ENCODE measurements at places on chromosomes 12 and 14. TPM values are rescaled to one million over a fixed set of nuclear protein-coding genes. Genes with fewer than 3 reads are reported as not detected.

ISM2 gene
- 0.38 TPM for total RNA-seq

SLC6A13 gene
- 0.26 TPM for total RNA-seq

SAMD15 gene
- total RNA-seq, result 2.2 TPM

RDH12 gene
- total RNA-seq, result not detected

GPR84 gene
- total RNA-seq, result not detected

KTN1 gene
- total RNA-seq, result 110 TPM

OR6C4 gene
- total RNA-seq, result not detected

MMP19 gene
- 0.24 TPM for total RNA-seq

UNC119B gene
- total RNA-seq, result 26.6 TPM

KRT71 gene
- total RNA-seq, result not detected

SCNN1A gene
- total RNA-seq, result 21.8 TPM

SERPINA3 gene
- total RNA-seq, result 11.0 TPM

KRT3 gene
- not detected for total RNA-seq

HVCN1 gene
- total RNA-seq, result 0.65 TPM

MANSC1 gene
- total RNA-seq, result 4.3 TPM

USP15 gene
- 32.8 TPM for total RNA-seq

NR4A1 gene
- 23.2 TPM for total RNA-seq

SLCO1B1 gene
- 0.26 TPM for total RNA-seq

KRT5 gene
- total RNA-seq, result 0.21 TPM

DDX55 gene
- 30.7 TPM for total RNA-seq

ARG2 gene
- 1.6 TPM for total RNA-seq

TMEM116 gene
- 6.9 TPM for total RNA-seq

SNRPF gene
- 116 TPM for total RNA-seq

AQP2 gene
- not detected for total RNA-seq

CHGA gene
- total RNA-seq, result 1.6 TPM

RASSF8 gene
- total RNA-seq, result 9.7 TPM

APOF gene
- not detected for total RNA-seq

PRKAB1 gene
- 32.5 TPM for total RNA-seq

TMEM253 gene
- total RNA-seq, result 0.66 TPM

CCDC60 gene
- total RNA-seq, result not detected

KCNC2 gene
- not detected for total RNA-seq

SERPINA9 gene
- total RNA-seq, result not detected

LRRK2 gene
- total RNA-seq, result 1.6 TPM

NFE2 gene
- not detected for total RNA-seq

SERPINA12 gene
- not detected for total RNA-seq

DNAH10 gene
- total RNA-seq, result 0.13 TPM

AJUBA gene
- 39.4 TPM for total RNA-seq

Data from A549 treated with ZK216348 at 1 μM for 4 hours (cell line).